Pons (tissue), 1 donor: ENCODE measurements at places on chromosomes 11 and 22.

DNA sequence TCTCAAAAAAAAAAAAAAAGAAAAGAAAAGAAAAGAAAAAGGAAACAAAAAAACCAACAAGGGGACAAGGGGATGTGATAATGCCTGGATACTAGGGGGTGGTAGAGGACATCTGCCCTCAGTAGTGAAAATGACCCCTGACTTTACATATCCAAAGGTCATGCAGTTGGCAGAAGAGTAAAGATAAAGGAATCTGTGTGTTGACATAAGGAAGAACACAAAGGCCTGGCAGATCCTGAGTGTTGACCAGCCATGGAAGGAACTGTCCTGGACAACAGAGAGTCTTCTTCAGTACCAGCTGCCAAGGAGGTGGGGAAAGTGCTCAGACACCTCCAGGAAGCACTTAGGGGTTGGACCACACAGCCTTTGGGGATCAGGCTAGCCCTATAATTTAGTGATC is 12.6 kb downstream of the SLC43A1 start:
- no peak for DNase-seq

- peak; percentile 39 for DNase-seq
Measured at GRCh38 chr11:104897891-104898684, at the start of gene CASP12. Gene CASP12, minus strand, starts transcription at chr11:104898460.

DNA sequence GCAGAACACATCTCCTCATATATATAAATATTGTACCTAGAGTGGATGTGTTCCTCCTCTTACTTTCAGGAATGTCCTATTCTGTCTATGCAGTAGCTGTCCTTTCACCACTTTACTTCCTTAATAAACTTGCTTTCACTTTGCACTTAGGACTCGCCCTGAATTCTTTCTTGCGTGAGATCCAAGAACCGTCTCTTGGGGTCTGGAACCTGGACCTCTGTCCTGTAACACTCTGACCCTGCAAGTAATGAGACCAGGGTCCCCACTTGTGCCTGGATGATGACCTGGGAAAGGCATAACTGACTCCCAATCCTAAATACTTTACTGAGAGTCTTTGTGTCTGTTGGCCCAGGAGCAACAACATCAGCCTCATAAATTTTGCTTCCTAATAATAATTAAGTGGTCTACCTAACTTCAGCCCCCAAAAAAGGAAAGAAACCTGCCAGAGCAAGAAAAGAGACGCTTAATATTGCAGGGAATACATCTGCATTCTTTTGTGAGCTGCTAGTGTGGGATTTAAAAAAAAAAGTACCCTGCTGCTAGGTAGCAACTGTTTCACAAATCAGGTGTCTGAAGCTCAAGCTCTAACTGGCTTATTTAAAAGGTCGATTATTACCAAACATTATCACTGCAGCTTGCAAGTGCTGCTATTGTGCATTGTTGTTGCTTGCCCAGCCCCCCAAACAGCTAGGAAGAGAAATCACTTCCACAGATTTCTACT is 69.3 kb downstream of the FAM168A start:
- peak; percentile 60 for DNase-seq

GRCh38 chr11:20197881-20198280 is 37.6 kb upstream of the DBX1 start:
- DNase-seq, result no peak

- peak; percentile 36 for DNase-seq
Measured at GRCh38 chr22:29641042-29641699, 37.7 kb downstream of the NF2 start.

DNA sequence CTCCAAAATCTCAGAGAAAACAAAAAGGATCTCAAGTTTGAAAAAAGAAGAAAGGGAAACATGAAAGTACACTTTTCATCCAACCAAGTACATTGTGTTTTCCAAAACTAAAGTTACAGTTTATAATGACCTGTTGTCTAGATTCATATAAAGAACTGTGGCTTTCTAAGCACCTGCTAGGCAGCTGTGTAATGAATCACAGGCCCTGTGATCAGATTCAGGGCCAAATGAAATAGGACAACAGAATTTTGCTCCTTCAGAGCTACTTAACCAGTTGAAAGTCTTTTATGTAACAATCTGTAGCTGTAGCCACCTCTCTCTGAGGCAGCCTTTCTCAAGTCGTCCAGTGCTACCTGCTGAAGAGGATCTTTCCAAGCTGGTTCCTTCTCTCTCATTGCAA is 960.0 kb upstream of the RAG2 start:
- no peak for DNase-seq

GRCh38 chr22:28710576-28711191 is 30.9 kb downstream of the CHEK2 start:
- no peak for DNase-seq

- no peak for DNase-seq
Measured at GRCh38 chr22:26656891-26657851, at the start of gene MIAT. Gene MIAT, plus strand, starts transcription at chr22:26657588.

GRCh38 chr11:133832096-133832990 is 13.0 kb downstream of the SPATA19 start:
- DNase-seq, result no peak

DNA sequence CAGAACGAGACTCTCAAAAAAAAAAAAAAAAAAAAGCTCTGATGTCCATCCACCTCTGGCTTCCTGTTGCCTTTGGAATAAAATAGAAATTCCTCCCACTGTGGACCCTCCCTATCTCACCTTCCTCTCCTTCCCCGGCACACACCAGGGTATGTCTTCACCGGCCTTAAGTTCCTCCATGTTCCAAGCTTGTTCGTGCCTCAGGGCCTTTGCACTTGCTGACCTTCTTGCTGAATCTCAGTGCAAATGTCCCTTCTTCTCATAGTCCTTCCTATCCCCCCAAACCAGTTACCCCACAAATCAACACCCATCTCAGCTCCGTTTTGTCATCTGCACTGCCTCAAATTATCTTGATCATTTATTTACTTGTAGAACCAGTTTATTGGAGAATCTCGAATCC is 20.6 kb downstream of the IFT27 start:
- DNase-seq, result no peak
